ENCODE measurements at places on chromosomes 13 and 19. TPM values are rescaled to one million over a fixed set of nuclear protein-coding genes. Genes with fewer than 3 reads are reported as not detected.

DNA sequence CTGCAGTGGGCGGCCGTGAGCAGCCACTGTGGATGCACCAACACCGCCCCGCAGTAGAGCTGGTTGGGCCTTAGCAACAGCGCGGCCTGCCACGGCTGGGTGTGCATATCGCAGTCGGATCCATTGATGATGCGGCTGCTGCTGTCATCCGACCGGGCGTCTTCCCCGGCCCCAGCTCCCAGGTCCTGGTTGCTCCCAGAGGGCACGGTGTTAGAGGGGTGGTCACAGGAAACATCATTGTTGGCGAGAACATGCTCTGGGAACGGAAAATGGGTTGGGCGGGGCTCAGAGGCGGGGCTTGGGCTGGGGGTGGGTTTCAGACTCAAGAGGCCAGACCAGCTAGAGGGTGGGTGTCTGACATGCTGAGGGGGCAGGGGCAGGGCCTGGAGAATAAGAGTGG lies 3.0 kb downstream of the KLK5 start:
- no peak for DNase-seq

GRCh38 chr19:18294467-18294864 lies 13.0 kb upstream of the JUND start:
- peak; percentile 90 for DNase-seq

DNA sequence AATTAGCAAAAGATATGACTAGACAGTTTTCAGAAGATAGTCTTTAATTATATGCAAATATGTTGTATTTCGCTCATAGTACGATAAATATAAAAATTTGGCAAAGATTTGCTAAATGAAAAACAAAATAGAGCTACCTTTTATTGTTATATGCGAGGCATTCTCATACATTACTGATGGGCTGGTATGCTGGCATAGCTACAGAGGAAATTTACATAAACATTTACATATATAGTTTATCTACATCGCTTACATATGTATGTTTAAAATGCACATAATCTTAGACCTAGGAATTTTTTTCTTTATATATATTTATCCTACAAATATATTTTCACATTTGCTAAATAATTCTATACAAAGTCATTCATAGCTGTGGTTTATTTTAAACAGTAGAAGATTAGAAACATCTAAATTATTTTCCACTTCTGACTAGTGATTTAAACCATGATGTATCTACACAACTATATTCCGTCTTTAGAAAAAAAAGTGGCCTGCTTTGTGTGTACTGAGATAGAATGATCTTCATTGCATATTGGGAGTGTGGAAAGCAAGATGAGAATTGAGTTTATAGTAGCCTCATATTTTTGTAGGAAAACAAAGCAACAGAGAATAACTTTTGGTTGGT lies 1345.0 kb upstream of the SLC10A2 start:
- DNase-seq: no peak

DNA sequence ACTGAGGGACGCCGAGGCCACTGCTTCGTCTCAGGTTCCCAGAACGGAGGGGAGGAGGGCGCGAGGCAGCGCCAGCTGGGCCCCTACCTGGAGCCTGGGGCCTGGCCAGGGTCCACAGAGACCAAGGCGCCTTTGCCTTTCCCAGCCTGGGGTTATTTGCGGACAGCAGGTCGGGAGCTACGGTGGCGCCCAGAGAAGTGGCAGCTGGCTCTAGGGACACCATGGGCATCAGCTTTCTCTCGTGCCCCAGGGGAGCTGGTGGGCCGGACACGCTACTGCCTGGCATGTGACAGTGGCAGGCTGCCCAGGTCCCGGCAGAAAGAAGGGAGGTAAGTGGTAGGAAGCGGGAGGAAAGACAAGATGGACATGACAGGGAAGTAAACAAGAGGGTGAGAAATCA lies 19.0 kb downstream of the AKT2 start:
- no peak for DNase-seq

OR7G3 gene
- not detected for total RNA-seq

ZNF701 gene
- 13.7 TPM for total RNA-seq

DNA sequence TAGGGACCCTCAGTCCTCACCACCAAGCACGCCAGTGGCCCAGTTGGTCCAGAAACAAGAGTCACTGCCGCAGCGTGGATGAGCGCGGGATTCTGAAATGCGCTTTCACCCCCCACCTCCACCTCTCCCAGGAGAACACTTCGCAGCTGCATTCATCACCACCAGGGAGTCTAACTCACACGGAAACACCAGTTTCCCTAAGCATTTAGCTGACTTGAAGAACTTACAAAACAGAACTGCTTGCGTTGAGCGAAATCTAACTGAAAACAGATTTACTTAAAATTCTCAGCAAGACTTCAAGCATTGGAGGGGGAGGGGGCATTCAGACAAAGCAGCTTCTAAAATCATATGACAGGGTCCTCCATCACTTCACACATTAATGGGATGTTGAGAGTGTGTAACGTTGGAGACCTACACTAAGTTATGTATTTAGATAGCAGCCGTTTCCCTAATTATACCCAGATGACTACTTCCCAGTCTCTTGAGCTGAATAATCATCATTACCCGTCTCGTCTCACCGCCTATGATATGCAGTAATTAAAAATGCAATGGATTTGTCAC lies 258.2 kb upstream of the IRS2 start:
- no peak for DNase-seq

PSG6 gene
- 0.37 TPM for total RNA-seq

NBEA gene
- 1.1 TPM for total RNA-seq

DNA sequence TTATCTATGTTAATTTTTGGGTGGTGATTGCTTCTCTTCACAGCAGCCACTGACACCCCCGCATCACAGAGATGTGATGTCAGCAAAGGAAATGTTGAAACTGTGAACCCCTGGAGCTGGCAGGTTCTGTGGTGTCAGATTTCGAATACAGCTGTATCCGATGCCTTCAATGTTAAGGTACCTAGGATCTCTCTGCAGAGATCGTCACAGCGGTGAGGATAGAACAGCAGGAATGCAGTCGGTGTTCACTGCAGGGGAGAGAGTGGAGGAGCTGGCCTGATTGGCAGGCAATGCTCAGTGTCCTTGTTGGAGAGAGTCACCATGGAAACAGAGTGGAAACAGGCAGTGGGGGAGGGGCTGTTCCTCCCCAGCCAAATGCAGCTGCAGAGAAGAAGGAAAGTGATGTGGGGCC lies 79.5 kb upstream of the ZNF835 start:
- DNase-seq: no peak

ZSWIM9 gene
- total RNA-seq: 5.0 TPM

DNA sequence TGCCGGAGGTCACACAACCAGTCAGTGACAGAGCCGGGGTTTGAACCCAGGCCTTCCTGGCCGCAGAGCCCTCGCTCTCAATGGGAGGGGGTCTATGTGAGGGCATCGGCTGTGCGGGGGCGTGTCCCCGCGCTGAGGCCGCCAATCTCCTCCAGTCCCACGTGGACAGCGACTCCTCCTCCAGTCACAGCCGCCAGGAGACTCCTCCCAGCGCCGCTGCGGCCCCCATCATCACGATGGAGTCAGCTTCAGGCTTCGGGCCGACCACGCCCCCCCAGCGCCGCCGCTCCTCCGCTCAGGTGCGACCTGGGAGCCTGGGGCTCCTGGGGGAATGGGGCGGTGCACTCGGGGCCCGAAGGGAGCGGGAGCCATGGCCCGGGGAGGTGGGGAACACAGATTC lies 6.0 kb downstream of the SPRED3 start:
- DNase-seq: peak; percentile 78

- DNase-seq: no peak
Measured at GRCh38 chr13:36981156-36981743, 17.9 kb downstream of the ALG5 start.

PLVAP gene
- total RNA-seq: not detected

DNA sequence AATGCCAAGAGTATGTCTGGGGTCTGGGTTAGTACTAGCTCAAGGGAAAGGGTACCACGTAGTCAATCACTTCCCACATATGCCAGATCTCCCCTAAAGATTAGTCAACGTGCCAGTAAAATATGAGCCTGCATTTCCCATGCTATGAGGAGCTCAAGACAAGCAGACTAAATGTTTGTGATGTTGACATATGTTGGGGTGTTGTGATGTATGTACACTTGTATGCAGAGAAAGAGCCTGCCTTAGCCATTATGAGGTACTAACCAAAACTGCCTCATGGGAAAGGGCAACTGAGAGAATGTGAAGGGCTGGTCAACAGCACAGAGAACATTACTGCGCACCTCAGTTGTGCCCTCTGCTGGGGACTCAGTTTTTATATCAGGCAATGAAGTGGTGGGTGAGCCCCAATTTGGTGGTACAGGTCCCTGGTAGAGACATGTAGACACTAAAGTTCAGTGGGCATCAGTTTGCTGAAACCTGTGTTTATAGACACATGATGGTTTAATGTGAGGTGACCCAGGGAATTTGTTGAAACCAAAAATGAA lies 287.0 kb downstream of the DCT start:
- peak; percentile 21 for DNase-seq

GRCh38 chr19:16825312-16826052 lies 3.7 kb upstream of the SIN3B start:
- no peak for DNase-seq

- DNase-seq: no peak
Measured at GRCh38 chr13:46983881-46984280, 87.0 kb upstream of the HTR2A start.

- DNase-seq: no peak
Measured at GRCh38 chr19:29779921-29780320, 31.9 kb upstream of the CCNE1 start.

DNA sequence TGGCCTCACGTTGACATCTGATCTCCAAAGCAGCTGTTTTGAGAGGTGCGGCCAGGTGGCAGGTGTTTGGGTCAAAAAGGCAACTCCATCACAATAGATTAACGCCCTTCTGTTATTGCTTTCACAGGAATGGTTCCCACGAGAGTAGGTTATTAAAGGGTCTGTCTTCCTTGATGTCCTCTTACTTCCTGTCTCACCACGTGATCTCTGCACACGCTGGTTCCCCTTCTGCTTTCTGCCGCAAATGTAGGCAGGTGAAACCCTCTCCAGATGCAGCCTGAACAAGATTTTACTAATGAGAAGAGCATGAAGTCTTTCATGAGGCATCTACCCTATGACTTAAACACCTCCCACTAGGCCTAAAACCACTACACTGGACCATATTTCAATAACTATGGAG lies 22.8 kb upstream of the ZNF564 start:
- DNase-seq: no peak

DNA sequence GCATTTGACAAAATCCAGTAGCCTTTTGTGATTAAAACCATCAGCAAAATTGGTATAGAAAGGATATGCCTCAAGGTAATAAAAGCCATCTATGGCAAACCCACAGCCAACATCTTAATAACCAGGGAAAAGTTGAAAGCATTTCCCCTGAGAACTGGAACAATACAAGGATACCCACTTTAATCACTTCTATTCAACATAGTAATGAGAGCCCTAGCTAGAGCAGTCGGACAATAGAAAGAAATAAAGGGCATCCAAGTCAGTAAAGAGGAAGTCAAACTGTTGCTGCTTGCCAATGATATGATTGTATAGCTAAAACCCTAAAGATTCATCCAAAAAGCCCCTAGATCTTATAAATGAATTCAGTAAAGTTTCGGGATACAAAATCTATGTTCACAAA lies 1510.3 kb downstream of the PCDH9 start:
- no peak for DNase-seq

LINGO3 gene
- total RNA-seq: 0.22 TPM

ZNF554 gene
- total RNA-seq: 3.3 TPM

DNA sequence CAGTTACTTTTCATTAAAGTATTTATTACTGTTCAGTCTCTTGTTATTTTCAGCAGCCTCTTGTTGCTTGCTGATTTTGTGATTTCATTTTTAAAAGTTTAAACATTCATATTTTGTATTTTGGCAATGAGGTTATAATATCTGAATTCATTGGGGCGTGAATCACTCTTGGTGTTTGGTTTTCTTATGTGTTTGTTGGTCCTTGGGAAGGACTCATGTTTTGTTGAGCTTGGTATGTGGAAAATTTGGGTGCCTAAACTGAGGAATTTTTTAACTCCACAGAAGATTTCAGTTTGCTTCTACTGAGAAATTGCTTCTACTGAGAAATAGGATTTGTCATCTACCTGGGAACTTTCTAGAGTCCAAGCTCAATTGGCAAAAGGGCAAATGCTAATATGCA lies 38.2 kb downstream of the PDS5B start:
- DNase-seq: no peak

GRCh38 chr19:21921691-21922180 lies 85.8 kb upstream of the ZNF43 start:
- no peak for DNase-seq

DNA sequence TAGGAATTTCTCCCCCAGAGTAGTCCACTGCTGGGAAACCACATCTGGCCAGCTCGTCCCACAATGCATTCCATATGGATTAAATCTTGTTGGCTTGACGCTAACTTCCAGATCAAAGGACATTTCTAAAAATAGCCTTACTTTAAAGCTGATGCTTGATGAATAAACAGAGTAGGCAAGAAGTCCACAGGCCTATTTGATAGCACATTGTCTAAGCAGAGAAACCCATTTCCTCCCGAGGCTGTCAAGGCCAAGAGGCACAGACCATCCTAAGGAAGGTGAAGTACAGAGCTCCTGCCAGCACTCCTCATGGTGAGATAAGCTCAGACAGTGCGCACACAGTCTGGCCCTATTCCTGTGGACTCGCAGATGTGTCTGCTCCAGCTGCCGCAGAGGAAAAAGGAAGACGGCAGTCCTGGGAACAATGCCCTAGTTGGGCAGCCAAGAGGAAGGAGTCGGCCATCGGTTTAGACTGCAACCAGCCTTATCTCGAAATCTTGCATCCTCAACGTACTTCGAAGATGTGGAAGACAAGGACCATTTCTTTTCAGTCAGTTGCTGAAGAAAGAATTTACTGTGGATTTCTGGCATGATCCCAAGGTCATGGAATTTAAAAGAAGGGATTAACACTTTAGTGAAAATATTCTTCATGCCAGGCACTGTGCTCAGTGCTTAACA lies 156.8 kb downstream of the RGCC start:
- no peak for DNase-seq

GRCh38 chr19:46812977-46813838 lies 24.8 kb upstream of the SLC1A5 start:
- no peak for DNase-seq

DNA sequence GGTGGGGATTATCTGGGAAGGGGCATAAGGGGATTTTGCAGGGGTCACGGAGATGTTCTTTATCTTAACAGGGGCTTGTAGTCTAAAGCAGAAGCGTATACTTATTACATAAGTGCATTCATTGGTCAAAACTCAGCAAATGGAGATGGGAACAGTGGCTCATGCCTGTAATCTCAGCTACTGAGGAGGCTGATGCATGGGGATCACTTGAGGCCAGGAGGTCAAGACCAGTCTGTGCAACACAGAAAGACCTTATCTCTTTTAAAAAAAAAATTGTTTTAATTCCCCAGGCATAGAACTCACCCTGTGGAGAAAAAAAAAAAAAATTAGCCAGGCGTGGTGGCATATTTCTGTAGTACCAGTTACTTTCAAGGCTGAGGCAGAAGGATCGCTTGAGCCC lies 18.9 kb downstream of the FAM187B start:
- no peak for DNase-seq

- no peak for DNase-seq
Measured at GRCh38 chr19:3100747-3101730, 6.9 kb downstream of the GNA11 start.

ZIK1 gene
- total RNA-seq: 3.4 TPM

CEACAM19 gene
- total RNA-seq: not detected

FARSA gene
- 28.9 TPM for total RNA-seq

EID2B gene
- total RNA-seq: 4.8 TPM
